NCI-H2029 treated with DMSO at 0.1 percent for 48 hours (cell line): ENCODE measurements at places on chromosomes 16 and 17.

DNA sequence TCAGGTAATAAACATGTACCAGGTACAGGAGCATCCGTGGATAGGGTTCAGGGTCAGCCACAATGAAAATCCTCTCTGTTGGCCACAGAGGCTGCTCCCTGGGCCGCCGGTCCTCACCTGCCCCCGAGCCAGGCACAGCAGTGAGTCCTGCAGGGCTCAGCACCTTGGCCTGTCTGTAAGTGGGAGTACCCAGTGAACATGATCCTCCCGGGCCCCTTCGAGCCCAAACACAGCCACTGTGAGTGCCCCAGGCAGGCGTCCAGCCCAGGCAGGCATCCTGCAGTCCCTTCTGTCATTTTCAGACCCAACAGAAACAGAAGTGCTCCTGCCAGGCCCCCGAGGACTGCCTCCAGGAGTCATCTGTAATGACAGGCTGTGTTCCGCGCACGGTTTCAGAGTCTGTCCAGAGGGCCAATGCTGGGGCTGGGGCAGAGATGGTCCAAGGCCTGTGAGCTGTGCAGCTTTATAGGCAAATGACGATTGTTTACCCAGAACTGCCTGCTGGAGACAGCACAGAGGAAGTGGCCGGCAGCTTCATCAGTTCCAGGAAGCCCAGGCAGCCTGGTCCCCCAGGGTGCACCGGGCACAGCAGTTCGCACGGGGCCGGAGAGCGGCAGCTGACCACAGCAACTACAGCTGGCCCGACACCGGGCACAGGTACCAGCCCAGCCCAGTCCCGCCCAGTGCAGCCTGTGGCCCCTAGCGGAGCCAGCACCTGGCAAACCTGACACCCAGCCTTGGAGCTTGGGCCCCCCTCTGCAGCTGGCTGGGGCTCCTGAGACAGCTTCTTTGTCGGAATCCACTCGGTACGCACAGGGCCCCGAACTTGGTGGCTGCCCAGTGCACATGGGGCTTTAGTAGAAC, 13.2 kb downstream of the SLC7A5 start:
- DNase-seq, result no peak

DNA sequence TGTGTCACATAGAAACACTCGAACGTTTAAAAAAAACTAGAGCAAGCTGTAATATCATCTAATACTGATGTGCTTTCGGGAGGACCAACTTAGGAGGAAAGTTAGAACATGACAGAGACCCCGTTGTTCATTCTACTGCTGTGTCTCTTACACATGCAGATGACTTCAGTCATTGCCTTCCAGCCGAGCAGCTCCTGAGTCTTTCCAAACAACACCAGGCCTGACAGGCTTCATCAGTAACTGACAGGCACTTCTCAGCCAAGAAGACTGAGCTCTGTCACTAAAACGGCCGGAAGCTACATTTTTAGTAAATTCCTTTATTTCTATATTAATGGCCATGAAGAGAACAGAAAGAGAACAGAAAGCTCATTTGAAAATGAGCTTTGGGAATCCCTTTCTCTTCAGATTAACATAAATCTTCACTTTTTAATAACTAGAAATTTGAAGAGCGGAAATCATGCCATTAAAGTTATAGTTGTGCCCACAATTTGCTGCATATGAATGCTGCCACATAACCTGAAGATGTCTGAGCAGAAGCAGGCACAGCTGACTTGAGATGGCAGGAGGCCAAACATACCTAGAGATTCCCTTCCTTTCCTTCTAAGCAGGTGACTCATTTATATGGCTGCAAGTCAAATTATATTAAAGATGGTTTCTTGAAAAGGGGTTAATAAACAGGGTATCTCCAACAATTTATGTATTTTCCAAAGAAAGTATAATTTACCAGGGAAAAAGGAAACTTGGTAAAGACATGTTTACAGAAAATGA, 148.9 kb downstream of the ITFG1 start:
- DNase-seq, result no peak

DNA sequence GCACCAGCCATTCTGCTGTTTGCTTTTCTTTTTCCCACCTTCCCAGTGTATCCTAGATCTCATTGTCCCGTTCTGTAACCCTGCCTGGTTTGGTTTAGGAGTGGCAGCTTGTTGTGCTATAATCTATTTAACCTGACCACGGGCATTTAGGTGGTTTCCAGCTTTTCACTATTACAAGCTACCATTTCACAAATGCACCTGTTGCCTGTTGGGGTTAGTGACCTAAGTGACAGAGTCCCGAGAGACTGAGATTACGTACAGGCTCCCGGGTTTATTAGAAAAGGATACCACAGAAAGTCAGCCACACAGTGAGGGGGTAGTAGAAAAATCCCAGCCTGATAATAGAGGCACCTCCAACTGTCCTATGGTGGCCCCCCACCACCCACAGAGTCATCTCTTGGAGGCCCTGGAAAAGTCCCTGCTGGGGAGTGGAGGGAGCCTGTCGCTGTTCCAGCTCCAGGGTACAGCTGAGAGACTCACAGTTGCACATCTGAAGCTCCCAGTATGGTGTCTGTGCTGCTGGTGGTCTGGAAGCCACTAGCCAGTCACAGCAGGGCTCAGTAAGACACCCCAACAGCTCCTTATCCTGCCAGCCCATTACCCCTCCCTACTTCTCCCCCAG, 21.2 kb downstream of the CLEC16A start:
- no peak for DNase-seq

GRCh38 chr16:49658531-49658930, 197.4 kb downstream of the ZNF423 start:
- no peak for DNase-seq

DNA sequence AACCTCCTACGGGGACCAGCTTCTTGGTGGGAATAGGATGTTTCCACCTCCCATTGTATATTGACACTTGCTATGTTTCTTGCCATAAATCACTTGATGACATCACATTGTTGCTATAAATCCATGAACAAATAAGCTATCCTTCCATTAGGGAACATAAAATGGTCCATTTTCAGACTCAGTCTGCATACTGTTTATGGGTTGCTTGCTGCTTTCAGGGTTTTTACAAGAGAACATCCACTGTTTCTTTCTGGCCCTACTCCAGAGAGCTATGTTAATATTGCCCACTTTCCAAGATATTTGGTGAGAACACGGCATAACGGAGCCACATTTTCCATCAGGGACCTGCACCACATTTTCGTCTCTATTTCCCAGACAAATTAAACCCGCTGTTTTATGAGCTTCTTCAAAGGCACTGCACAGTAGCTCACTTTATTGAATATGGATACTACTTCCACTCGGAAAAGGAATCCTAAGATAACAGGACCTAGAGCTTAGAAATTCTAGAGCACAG, 800.2 kb downstream of the KCNJ2 start:
- no peak for DNase-seq

DNA sequence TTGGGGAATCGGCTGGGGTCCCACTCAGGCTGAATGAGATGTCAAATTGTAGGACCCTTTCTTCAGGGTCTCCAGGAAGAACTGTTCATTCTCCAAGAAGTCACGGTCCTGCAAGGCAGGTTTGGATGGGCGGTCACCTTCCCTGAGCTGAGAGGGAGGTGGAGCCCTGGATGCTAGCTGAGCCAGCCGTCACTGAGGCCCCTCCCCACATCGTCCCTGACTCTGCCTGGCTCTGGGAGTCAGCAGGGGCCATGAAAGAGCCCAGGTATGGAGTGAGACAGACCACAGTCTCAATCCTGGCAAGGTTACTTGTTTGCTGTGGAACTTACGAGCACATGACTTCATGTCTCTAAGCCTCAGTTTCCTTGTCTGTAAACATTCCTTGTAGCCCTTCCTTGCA, 6.0 kb upstream of the MRPL38 start:
- DNase-seq, result peak; percentile 13

- no peak for DNase-seq
Observed at GRCh38 chr16:80079072-80079471, 461.7 kb upstream of the DYNLRB2 start.

DNA sequence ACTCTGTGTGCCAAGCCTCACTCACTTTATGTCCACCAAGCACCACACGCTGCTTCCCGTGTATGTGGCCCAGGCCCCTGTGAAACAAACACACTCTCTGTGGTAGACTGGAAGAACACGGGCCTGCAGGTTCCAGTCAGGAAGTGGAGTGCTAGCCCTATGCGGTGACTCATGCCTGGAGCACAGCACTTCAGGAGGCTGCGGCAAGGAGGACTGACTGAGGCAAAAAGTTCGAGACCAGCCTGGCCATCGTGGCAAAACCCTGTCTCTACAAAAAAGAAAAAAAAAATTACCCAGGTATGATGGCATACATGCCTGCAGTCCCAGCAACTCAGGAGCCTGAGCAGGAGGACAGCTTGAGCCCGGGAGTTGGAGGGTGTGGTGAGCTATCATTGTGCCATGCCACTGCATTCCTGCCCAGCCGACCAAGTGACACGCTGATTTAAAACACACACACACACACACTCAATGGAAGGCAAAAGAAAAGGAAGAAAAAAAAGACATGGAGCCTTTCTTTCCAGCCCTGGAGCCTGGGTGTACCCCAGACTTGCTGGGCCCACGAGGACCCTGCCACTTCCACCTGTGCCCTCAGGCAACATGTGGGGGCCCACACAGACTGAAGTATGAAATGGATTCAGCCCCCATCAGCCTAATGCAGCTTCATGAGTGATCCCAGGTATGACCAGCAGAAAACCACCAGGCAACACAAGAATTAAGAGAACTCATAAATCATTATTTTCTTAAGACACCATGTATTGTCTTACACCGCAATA, 126.6 kb downstream of the ANKRD11 start:
- DNase-seq, result no peak

DNA sequence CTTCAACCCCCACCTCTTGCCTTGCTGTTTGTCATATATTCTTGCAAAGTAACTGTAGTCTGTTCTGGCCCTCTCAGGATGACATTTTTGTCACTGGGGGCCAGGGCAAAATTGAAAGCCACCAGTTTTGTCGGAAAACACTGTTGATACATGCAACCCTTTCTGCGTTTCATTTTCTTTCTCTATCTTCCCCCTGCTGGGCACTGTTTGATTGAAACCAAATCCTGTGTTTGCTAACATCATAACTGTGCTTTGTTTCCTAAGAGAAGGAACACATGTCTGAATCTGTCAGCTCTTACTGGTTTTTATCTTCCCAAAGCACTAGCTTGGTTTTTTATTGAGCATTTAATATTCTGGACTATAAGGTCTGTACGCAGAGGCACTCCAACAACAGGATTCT, 11.7 kb upstream of the CPPED1 start:
- DNase-seq, result no peak

DNA sequence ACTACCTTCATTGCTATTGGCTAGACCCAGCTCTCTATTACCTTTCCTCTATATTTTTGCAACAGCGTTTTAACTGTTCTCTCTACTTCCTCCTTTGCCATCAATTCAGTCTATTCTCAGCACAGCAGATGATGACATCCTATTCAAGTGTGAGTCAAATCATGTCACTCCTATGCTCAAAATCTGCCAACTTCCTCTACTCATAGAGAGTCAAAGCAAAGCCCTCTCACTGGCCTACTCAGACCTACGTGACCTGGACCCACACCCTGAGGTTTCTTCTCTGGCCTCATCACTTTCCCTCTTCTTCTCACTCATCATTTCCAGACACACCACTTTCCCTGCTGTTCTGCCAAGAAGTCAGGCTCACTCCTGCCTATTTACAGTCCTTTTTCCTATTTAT, 289.0 kb upstream of the AXIN2 start:
- no peak for DNase-seq

GRCh38 chr16:10312784-10313724, 72.8 kb upstream of the ATF7IP2 start:
- DNase-seq, result no peak

DNA sequence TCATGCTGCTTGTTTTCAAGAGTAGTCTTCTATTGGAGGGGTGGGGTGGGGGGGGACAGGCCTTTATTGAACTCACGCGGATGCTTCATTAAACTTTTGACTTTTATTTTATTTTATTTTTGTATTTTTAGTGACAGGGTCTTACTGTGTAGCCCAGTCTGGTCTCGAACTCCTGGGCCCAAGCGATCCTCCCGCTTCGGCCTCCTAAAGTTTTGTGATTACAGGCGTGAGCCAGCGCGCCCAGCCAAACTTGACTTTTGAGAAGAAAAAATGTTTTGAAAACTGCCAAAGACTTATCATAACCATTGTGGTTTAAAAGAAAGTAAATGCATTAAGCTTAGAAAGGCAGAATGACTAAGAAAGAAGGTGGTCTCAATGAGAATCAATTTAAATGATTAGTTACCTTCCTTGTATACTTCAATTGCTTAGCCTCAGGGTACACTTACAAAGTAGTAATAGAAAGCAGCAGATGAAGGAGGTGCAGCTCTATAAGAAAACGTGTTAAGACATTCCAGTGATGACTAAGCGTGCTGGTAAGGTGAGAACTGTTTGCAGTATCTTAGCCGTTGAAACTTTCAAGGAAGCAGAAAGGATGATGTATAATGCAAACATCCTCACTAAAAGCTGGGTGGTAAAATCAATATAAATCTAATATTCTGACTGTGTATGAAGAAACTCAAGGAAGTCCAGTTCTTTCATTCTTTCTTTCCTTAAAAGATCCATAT, 1.2 kb downstream of the AP2B1 start:
- no peak for DNase-seq

GRCh38 chr16:87058728-87059250, 258.4 kb downstream of the C16orf95 start:
- no peak for DNase-seq
